Left lung (tissue), 14 donors: ENCODE measurements at places on chromosomes 5 and 9.

DNA sequence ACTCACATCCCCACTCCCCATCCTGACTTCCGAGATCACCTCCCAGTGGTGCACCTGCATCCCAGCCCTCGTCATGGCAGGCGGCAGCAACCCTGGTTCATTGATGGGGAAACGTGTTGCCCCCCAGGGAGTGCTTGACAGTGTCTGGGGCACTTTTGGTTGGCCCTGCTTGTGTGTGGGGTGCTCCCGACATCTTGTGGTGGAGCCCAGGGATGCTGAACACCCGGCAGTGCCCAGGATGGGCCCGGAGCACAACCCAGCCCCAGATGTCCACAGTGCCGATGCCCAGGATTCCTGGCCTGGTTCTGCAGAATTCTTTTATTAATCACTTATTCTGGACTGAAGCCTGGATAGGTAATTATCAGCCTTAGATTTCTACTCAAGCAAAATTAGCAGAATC lies 3.7 kb downstream of the MRPL36 start:
- DNase-seq: no peak

- DNase-seq: no peak
Observed at GRCh38 chr5:155475318-155475717, 461.8 kb downstream of the KIF4B start.

DNA sequence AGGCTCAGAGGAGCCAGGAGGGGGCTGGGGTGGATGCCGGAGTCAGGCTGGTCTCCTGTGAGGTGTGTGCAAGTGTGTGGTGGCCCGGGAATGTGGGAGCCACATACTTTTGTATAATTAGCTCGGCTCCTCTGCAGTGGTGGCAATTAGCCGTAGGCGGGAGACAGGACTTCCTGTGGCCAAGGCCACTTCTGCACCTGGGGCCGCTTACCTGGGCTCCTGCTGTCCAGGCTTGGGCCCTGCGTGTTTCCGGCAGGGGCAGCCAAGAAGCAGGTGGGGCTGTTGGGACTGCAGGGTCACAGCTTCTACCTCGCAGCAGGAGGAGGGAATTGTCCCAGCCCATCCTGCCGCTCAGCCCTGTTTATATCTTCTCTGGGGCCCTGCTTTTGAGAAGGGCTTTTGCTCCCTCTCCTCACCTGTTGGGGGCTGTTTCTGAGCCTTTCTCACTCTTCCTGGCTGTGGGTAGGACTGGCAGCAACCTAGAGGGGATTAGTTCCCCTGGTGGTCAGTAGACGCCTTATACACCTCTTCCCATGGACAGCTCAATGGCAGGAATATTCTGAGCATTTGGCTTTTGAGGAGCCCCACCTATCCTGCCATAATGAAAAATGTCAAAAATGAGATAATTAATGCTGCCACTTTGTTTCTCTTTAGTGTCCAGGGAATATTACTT lies 145.4 kb upstream of the PITX1 start:
- no peak for DNase-seq

- DNase-seq: no peak
Observed at GRCh38 chr9:5784526-5785315, 48.2 kb downstream of the ERMP1 start.

- DNase-seq: no peak
Observed at GRCh38 chr5:64180661-64181343, 15.2 kb downstream of the RNF180 start.

DNA sequence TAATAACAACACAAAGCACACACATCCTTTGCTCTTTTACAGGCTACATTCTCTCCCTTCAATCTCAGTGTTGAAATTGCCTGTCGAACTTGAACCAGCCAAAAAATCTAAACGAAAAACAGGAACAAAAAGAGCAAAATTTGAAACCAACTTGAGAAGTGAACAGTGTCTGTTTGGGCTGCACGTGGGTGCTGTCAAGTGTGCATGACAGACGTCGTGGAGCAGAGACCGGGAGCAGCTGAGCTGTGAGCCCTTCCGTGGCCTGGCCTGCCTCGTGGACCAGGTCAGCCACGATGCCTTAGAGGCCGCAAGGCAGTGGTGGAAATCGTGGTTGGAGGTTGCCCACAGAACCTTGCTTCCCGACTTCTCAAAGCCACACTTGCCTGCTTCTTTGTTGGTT lies 34.8 kb upstream of the DENND1A start:
- DNase-seq: no peak
